NCI-H226 (cell line): ENCODE measurements at places on chromosomes 13 and 19.

GRCh38 chr13:40160618-40161350, 505.3 kb downstream of the COG6 start:
- no peak for DNase-seq

GRCh38 chr19:28905996-28906395, 307.0 kb downstream of the UQCRFS1 start:
- no peak for DNase-seq

GRCh38 chr13:95626768-95627167, 17.7 kb downstream of the DZIP1 start:
- DNase-seq: no peak

DNA sequence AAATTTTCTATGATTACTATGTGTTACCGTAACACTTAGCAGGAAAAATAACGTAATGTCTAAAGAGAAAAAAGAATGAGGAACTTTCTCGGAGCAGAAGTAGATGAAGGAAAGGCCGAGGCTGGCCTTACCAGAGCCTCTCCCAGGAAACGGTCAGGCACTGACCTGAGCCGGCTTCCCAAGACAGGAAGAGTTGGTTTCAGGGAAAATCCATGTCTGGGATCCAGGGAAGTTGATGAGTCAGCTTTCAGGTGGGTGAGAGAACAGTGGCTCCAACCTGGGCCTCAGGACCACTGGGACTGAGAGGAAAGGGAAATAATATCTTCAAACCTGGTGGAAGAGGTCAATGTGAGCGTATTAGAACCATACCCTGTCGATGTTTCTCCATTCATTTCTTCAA, 93.3 kb upstream of the UBL3 start:
- DNase-seq: no peak

DNA sequence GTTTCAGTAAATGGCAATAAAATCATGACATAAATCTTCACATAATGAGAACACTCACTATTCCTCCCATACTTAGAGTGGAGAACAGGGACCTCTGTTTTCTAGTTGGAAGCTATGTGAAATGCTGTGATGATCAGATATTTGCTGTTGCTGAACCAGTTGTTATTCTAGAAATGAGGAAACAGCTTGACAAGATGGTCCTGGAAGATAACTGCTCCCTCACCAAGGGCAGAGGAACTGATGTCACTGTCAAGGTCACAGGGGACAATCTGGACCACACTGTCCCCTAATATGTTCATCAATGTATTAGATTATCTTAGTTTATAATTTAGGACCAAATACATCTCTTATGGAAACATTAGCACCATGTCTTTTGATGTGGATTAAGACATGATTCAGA, 1173.3 kb downstream of the PCDH17 start:
- DNase-seq: no peak

GRCh38 chr13:73943137-73943964, 190.9 kb downstream of the KLF12 start:
- DNase-seq: no peak

DNA sequence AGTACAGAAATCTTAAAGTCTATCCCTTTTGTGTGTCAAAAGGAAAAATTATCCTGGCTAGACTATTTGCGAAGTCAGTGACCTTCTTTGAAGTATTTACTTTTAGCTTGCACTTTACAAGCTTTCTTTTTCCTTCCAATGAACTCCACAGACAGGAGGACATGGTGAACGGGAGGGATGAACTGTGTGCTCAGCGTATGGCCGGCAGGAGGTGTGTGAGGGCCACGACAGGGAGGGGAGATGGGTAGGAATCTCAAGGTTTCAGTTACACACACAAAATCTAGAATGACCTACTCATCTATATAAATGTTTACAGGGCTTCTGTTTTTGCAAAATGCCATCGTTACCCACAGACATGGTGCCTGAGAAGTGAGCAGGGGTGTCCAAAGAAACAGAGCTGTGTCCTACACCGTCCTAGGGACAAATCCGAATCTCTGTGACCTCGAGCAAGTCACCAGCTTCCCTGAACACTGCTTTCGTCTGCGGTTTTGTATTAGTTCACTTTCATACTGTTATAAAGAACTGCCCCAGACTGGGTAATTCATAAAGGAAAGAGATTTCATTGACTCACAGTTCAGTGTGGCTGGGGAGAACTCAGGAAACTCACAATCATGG, 537.2 kb downstream of the LIG4 start:
- DNase-seq: no peak

DNA sequence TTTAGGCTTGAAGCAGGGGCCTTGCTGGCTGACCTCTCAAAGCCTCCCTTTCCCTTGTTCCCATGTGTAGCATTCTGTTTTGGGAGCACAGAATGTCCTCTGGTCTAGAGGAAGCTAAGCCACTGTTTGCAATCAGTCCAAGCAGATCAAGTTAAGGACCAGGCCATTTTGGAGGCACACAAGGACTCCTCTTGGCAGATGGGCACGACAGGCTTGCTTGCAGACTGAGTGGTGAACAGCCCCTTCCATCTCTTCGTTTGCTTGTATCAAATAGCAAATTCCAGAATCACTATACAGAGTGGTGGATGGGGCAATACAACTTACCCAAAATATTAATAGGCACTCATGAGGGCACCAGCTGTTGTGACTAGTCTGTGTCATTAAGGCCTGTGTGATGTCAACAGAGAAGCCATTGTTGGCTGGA, 215.5 kb upstream of the SERP2 start:
- no peak for DNase-seq

DNA sequence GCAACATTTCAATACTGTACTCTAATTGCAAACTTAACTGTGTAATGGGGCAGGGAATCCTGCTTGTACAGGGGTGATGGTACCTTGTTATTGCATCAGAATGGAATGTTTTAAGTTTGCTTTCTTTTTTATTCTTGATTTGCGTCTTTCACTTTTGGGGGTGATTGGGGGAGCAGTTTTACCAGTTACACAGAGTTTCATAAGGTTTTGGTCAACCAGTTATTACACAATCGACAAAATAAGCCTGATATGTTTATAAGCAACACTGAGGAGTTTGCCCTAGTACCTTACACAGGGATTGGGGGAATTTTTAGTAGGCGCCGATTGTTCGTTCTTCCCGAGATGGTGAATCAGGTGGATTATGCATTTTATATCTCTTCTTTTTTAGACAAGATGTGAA, 2.7 kb downstream of the KLF5 start:
- DNase-seq: peak; percentile 47
